H9 (cell line): ENCODE measurements at places on chromosomes 6 and 20. TPM values are rescaled to one million over a fixed set of nuclear protein-coding genes. Genes with fewer than 3 reads are reported as not detected.

DNA sequence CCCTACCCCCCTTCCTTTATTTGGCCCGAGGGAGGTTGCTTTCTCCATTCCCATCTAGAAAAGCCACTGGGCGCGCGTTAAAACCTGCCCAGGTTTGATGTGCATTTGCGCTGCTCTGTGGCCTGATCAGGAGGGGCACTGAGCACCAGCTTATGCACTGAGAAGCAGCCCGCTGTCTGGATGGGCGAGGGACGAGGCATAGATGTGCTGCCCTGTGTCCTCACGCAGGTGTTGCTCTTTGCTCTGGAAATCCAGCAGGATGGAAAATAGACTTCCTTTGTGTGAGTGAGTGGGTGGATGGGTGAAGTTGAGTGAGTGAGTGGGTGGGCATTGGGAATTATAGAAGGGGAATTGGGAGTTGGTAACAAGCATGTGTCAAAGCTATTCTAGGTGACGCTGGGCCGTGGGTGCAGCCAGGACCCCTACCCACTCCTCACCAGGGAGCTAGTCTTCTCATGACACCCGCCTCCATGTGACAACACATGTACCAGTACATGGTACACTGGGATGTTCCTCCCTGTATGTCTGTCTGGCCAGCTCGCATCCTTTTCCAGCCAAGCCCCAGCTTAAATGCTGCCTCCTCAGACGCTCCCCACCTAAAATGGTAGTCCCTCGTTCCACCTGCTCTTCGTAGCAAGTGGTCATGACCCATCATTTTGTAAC, 162.6 kb downstream of the DTNBP1 start:
- no peak overlapping the region for H3K4me3 ChIP-seq
- H3K4me1 ChIP-seq, result 0 out of 2 replicates have a peak, but pooled peaks cover 3% of the 10 kb centered on the region
- H3K27ac ChIP-seq, result no peak overlapping the region
- no peak for DNase-seq
- peaks cover 99% of the 10 kb centered on the region for H3K36me3 ChIP-seq

GRCh38 chr6:108868647-108869046, 20.4 kb downstream of the ARMC2 start:
- H3K4me1 ChIP-seq, result no peaks in the 10 kb centered on the region
- H3K4me3 ChIP-seq, result no peak overlapping the region
- DNase-seq, result no peak
- no peaks in the 10 kb centered on the region for H3K36me3 ChIP-seq
- H3K27me3 ChIP-seq, result no peaks in the 10 kb centered on the region

DNA sequence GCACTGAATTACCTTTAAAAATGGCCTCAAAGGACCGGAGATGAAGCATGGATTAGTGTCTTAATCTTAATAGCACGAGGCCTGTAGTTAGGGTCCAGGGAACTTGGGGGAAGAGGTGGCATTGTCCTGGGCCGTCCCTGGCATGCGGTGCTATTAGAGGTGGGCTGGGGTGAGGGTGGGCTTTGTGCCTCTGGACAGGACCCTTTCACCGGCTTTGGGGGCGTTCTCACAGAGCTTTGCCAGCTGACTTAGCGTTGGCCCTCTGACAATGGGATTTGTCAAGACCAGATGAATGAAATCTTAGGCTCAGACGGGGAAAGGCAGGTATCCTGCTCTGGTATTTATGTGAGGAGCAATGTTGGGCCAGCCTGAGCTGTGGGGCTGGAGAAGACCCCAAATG, 59.6 kb downstream of the ERMARD start:
- H3K4me1 ChIP-seq, result no peaks in the 10 kb centered on the region
- H3K27me3 ChIP-seq, result no peaks in the 10 kb centered on the region
- peaks cover 12% of the 10 kb centered on the region for H3K36me3 ChIP-seq
- no peak overlapping the region for H3K27ac ChIP-seq
- peak; percentile 20 for DNase-seq

GRCh38 chr20:23835716-23836115, 9.2 kb upstream of the CST2 start:
- H3K36me3 ChIP-seq, result peaks cover 5% of the 10 kb centered on the region; the same call in 2 of the 3 replicates
- H3K27me3 ChIP-seq, result no peaks in the 10 kb centered on the region
- H3K4me1 ChIP-seq, result no peaks in the 10 kb centered on the region

DNA sequence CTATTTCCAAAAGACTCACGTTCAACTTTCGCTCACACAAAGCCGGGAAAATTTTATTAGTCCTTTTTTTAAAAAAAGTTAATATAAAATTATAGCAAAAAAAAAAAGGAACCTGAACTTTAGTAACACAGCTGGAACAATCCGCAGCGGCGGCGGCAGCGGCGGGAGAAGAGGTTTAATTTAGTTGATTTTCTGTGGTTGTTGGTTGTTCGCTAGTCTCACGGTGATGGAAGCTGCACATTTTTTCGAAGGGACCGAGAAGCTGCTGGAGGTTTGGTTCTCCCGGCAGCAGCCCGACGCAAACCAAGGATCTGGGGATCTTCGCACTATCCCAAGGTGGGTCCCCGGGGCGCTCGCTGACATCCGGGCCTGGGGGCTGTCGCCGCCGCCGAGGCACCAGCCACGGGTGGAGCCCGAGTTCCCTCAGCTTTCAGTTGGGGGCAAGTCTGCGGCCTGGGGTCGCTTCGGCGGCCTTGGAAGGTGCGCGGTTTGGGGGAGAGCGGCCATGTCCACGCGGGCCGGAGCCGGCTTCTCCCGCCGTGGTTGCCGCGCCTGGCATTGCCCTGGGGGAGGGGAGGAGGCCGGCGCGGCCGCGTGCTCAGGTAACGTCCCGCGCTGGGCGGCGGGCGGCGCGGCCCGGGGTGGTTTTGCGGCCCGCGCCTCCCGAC, 429 bp downstream of the AMD1 start:
- no peaks in the 10 kb centered on the region for H3K27me3 ChIP-seq
- no peaks in the 10 kb centered on the region for H3K4me1 ChIP-seq
- peak overlapping the region; percentile 98 for H3K4me3 ChIP-seq
- DNase-seq, result no peak
- H3K27ac ChIP-seq, result no peak overlapping the region
- no peaks in the 10 kb centered on the region; the same call in 1 of the 2 replicates for H3K36me3 ChIP-seq

ACSS1 gene
- 0.61 TPM in 2 replicates for total RNA-seq

MARCKS gene
- 164 and 165 TPM in 2 replicates for total RNA-seq
